ENCODE measurements at places on chromosomes 3 and 15.

DNA sequence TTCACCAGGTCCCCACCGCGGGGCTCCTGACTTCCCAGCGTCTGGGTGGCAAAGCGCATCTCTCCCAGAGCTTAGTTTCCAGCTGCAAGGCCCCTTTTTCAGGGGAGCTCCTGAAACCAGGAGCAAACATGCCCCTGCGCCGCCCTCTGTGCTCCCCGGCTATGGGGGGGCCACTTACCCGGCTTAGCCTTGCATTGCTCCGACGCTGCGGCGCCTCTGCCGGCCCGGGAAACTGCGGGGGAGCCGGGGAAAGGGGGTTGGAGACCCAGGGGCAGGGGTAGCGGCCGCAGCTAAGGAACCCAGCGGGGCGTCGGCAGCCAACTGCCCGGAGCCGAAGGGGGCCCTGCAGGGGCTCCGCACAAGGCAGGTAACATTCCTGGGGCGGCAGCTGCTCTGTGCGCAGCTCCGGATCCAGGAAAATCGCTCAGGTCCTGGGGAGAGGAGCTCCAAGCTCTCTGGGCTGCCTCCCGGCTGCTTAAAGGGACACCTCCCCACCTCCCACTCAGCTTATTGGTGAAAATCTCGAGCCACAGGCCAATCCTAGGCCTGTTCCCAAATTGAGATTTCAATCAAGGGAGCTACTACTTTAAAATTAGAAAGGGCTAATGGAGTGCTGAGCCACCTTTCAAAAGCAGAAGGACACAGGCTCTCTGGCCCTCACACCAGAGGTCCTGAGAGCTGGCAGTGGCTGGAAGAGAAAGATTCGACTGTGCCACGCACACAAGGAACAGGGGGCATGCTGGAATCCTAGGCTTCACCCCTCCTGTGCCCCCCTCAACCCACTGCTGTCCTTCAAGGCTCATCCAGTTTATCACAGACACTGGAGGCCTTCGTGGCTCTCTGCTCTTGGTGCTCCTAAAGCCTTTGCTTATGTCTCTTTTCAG is 42.7 kb upstream of the PRICKLE2 start:
- ATAC-seq = no peak

- ATAC-seq = no peak
Observed at GRCh38 chr15:76153241-76154197, 93.7 kb downstream of the TMEM266 start.

DNA sequence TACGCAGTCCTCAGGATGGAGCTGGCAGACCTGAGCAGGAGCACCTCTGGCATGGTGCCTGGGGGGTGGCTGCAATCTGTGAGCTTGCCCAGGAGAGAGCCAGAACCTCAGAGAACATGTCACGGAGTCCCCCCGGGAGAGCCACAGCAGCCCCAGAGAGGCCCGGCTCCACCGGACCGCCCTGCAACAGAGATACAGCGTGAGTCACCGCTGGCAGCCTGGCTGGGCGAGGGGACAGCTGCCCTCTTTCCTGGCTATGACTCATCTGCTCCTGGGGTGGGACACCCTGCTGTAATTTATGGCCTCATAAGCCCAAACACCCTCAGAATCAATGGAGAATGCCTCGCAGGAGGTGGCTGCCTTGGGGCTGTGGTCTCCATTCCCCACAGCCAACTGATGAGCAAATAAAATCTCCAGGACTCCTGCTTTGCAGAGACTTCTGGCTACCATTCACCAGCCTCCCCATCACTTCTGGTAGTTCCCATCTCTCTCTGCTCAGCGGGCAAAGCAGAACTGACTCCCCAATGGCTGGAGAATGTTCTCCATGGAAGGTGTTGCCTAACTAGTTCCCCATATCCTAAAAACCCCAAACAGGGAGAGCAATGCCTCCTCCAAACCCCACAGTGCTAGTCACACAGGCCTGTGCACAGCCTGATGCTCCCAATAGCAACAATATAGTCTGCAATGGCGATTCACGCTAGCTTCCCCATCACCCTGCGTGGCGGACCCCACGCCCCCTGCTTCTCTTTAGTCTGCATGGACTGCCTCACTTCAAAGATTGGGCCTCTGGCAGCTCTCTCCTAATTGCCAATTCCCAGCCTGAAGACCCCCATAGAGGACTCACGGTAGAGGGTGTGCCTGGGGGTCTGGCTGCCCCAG is 21.6 kb downstream of the ACSBG1 start:
- no peak for ATAC-seq

DNA sequence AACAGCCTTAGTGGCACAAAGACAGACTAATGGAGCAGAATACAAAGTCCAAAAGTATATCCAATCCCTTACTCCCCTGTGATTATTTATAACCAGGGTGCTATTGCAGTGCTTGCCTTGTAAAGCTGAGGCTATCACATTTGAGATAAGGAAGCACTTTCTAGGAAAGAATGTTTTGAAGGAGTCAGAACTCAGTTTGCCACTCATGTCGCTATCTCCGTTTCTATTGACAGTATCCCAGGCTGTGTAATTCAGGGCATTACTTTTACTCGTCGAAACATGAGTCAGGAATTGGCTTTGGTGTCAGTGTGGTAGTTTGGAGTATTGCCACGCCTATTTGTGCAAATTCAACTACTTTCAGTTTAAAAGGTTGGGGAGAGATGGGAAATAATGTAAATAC is 78.4 kb downstream of the FBXL2 start:
- no peak for ATAC-seq
